ENCODE measurements at places on chromosomes 2 and 18.

DNA sequence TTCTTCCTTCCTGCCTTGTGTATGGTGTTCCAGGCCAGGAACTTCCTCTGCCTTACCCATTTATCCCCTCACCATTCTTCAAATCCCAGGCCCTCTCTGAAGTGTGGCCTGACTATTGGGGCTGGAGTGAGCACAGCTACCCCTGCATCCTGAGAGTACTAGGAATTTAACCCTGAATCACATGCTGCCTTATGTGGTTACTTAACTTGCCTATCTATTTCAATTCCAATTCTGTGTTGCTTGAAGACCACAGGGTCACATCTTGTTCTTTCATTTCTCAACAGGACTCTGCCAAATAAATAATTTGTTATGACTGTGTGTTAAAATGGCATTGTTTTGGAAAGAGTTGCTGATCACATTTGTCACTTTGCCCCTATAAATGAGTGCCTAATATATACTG is 108.6 kb downstream of the CERS6 start:
- DNase-seq = no peak

DNA sequence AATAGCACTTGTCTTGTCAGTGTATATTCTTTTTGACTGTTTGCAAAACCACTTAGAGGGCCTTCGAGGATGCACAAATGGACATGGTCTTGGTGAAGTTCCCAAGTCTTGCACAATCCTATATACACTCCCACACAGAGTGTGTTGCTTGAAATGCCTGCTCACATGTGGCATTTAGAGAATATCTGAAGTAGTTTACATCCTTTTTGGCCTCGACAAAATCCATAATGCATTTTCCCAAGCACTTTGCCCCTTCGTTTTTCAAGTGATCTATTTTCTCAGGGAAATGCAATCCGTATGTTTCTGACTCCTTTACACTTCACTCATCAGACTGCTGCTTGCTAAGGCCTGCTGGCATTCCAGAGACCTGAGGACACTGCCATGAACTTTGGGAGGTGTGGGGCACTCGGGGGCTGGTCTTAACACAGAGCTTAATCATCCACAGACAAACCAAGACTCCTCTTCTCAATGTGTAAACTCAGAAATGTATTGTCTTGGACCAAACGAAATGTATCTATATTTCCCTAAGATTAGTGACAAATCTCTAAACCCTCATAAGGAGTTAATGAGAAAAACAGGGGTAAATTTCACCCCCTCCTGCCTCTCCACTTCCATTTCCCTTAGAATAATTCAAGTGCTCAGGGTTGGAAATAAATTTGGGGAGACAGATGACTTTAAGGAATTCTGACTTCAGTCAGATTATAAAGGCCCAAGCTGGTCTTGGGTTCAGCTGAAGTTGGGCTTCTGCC is 219.3 kb upstream of the APCDD1 start:
- DNase-seq = no peak

DNA sequence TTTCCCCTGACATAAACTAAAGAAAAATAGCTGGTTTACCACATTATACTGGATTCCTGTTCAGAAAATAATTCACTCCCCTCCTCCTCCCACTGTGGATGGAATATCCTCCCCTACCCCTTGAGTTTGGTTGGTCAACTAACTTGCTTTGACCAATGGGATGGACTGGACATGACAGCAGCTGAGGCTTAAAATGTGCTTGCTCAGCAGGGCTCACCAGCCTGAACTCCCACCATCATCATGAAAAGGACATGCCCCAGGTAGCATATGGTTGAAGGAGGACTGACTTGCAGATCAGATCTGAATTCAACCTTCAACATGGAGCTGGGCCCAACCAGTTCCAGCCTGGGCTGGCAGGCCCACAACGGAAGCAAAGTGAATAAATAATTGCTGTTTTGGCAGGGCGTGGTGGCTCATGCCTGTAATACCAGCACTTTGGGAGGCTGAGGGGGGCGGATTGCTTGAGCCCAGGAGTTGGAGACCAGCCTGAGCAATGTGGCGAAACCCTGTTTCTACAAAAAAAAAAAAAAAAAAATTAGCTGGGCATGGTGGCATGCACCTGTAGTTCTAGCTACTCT is 284.4 kb downstream of the AFF3 start:
- DNase-seq = no peak

GRCh38 chr2:7419814-7420311 is 502.7 kb downstream of the RNF144A start:
- DNase-seq = no peak

DNA sequence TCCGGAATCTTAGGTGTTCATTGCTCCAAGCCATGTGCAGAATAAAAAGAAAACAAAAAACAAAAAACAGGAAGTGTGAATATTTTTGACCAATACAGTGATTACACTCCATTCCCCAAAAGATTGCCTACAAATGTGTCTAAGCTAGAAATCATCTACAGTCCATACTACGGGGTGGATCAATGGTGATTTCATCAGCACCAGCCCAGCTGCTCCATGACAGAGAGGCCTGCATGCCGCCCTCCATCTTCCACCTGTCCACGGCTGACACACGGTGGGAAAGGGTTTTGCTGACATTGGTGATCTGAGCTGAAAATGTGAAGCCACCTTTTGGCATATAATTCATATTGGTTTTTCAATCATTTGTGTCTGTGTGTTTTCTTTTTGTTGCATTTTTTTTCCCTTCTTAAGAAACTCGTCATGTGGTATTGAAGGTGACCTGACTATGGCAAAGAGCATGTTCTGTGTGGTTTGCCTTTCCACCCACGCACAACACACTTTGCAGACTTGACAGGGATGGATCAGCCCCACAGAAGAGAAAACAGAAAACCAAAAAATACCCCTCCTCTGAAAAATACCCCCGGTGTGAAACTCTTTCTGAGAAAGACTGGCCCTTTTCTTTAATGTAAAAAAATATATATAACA is 533.1 kb downstream of the RNF144A start:
- DNase-seq = no peak

- no peak for DNase-seq
Observed at GRCh38 chr2:144507441-144508171, 12.3 kb downstream of the ZEB2 start.

DNA sequence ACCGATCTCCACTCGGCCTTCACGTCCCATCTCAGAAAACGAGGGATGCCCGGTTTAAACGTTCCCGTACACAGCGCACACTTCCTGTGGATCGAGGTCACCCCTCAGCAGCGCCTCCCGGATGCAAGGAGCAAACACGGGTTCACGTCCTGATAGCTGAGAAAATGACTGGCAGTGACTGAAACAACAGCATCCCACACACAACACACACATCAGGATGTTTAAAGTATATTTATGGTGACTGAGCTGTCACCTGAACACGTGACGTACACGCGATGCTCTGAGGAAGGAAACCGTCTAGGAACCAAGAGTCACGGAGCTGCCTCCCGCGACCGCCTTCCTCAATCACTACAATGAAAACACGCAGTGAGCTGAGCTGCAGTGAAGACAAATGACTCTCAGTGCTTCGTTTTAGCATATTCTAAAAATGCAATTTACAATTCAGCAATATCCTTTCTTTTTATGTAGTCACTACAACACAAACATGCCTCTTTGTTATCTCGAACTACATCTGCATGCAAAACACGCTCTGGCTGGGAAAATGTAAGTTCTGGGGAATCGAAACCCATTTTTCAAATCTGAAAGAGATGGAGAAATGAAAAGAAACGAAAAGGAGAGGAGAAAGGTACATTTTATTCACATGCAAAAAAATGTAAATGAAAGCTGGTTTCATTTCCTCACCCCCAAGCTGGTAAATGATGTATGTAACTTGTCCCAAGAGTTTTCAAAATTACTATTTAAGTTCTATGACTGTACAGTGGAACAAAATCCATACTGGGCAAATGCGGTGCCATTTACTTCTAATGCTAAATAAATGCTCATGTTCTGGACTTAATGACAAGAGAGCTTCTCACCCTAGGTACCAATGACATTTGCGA is 19.8 kb downstream of the HDAC4 start:
- DNase-seq = no peak

DNA sequence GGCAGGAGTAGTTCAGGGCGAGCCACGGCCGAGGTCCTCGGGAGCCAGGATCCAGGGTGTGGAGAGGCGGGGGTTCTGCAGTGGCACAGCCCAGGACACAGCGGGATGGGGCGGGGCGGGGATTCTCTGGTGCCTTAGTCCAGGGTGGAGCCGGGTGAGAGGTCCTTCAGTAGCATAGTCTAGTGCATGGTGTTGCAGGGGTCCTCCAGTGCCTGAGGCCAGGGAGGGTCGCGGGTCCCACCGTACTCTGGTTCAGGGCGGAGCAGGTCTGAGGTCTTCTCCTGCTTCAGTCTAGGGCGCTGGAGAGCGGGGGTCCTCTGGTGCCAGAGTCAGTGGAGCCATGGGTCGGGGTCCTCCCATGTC is 131.1 kb downstream of the CCDC74A start:
- no peak for DNase-seq
